ENCODE measurements at places on chromosomes 16 and 17.

DNA sequence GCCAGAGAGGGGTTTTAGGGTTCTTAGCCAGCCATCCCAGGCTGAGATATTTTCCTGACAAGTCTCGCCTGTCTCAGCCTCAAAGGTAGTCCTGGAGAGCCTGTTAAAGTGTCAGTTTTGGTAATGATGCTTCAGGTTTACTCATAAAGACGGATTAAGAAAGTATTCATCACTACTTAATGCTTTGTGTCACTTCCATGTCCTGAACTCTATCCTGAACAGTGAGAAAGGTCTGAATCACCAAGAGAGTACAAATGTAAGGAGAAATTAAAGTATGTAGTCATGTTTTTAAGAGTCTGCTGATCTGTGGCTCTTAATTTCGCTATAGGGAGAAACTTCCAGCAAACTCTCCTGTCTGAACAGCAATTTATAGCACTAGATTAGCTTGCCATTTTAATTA is 14.0 kb downstream of the RPGRIP1L start:
- DNase-seq: no peak

DNA sequence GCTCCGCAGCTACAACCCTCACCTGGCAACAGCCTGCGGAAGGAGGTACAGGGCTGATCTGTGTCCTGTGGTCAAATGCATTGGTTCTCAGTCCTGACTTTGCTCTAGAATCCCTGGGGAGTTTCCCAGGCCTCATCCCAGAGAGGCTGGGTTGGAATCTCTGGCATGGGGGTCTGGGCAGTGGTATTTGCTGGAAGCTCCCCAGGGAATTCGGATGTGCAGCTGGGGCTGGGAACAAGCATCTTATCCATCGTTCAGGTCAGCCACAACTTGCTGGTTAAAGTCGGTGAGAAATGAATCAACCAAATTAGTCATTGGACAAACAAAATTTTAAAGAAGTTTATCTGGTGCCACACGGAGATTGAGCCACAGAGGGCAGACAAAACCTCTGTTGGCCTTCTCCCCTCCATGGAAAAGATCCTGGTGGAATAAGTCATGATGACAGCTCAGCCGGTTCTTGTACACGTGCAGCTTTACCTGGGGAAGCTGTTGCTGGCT is 231.2 kb downstream of the FOXL1 start:
- no peak for DNase-seq

DNA sequence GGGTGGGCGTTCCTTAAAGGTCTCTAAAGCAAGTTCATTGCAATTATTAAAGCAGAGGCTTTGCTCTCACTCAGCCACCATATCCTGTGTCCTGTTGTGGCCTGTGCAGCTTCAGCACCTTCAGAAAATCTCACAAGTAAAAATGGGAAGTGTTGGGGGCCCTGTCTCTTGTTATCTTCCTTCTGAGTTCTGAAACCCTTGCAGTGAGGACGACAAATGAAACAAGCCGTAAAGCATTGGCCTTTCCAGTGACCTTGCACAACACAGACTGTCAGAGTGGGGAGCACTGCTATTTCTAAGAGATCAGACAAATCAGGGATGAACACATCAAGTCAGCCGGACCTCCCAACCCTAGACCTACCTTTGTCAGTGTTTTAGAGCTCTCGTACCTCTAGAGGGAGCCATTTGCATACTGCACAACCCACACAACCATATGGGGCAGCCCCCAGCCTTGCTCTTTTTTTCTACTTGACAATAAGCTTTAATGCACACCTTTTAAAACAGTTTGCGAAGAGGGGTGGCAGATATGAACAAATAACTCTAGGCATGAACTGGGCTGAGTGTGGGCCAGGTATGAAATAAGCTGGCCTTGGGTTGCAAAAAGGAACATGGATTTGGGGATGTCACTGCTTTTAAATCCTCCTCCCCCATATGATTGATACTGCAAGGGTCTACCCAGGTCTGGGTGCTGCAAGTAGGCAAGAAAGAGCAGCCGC is 89.8 kb downstream of the KATNIP start:
- DNase-seq: no peak

GRCh38 chr16:59324462-59324861 is 590.3 kb upstream of the GOT2 start:
- DNase-seq: no peak

DNA sequence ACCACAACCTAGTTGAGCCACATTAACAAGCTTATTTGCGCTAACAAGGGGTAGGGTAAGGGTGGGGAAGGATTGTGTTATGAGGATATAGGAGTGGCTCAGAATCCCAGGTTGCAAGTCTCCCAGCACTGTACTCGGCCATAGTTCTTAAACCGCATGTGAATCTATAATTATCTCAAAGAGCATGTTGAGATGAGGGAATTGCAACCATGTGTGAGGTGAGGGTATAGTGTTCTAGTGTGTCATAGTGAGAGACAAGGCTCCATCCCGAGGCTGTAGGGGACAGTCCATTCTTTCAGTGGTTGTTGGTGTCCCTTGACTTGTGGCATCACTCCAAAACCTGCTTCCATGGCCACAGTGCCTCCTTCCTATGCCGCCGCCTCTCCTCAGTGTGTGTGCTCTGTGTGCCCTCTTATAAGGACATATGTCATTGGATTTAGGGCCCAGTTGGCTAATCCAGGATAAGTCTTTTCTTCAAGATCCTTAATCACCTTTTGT is 22.7 kb upstream of the ATP5MC1 start:
- DNase-seq: no peak

DNA sequence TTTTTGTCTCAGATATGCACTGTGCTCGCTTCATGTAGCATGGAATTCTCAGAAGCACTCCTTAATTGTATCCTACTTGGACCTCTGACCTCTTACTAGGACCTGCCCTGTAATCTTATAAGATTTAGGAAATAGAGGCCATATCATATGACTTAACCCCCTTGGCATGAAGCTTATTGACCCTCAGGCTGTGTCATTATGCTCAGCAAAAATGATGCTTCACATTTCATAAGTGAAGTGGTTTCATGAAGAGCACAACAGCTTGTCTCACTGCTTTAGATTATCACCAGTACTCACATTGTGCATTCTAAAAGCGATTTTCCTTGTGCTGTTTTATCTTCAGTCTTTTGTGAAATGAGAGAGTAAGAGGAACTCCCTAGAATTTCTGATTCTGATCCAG is 6.4 kb downstream of the PHKB start:
- no peak for DNase-seq

DNA sequence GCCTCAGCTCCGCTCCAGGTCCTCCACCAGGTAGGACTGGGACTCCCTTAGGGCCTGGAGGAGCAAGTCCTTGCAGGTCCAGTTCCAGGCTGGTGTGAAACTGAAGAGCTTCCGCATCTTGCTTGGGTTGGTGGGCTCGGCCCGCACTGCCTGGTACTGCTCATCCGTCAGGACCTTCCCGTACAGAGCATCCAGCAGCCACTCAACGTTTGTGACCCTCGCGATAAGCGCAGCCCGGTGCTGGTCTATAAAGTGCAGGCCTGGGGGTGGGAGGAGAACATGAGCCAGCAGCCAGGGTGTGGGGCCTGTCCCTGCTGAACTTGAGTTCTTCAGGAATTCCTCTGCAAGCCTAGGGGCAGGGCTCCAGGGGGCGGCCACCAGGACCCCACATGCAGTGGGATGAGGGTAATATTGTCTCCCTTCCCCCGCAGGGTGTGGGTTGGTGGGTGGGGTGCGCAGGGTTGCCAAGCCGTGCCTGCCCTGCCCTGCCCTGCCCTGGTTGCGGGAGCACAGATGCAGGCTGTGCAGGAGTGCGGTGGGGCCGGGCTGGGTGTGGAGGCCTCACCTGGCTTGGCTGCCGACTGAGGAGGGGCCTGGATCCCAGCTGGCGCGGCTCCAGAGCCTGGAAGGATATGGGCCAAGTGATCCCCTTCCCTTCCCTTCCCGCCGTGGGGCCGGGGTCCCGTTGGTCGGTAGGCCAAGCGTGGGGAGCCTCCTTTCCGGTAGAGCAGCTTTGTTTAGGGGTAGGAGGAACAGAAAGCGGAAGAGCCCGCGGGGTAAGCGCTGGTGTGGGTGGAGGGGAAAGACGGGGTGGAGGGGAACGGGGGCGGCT is 762 bp downstream of the PYCARD start:
- DNase-seq: peak; percentile 54

DNA sequence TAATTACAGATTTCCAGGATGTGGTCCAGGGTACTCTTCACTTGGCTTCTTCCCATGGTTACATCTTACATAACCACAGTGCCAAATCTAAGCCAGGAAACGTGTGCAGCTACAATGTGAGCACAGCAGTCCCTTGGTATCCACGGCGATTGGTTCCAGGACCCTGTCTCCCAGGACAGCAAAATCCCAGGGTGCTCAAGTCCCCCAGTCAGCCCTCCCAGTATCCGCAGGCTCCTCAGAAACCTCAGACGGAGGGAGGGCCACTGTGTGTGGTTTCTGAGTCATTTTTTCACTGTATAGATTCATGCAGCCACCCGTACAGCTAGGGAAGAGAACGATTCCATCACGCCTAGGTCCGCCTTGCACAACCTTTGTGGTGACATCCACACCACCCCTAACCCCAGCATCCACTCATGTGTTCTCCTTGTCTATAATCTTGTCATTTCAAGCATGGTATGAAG is 11.1 kb upstream of the ATP2C2 start:
- peak; percentile 35 for DNase-seq

DNA sequence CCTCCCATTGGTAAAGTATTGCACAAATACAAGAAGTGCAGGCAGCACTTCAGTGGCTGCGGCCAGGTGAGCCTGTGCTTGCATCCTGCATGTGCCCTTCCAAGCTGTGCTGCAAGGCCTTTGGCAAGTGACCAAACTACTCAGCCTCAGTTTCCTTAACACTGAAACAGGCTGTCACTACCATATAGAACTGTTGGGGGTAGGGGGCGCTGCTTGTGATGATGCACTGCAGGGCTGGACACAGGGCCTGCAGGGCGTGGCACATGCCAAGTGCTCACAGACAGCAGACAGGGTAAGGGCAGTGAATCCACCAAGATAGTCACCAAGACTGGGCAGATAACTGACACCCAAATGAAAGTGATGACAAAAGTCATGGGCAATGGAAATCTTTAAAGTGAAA is 65.6 kb upstream of the SREBF1 start:
- no peak for DNase-seq

DNA sequence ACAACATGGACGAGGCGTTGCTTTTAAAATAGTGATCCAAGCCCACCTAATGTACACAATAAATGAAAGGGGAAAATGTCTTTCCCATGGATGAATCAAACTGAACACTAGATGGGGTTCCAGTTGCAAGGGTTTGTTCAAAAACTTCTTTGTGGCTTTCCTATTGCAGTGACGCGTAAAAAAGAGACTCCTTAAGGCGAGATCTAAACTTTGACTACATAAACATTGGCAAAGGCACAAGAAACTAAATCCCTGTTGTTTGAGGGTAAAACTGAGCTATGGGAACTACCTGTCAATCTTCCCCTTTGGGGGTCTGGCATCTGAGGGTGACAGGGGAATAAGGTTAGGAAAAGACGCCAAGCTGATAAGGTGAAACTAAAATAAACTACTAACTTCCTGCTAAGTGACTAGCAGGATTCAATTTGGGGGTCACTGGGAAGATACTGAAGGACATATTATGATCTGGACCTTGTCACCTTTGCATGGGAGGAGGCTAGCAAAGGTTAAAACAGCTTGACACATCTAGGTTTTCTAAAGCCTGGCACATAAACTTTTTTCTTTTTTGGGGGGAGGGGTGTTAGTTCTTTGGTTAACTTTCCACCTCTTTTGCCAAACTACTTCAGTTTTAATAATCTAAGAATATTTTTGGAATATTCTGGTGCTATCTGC is 4.7 kb downstream of the SALL1 start:
- no peak for DNase-seq

DNA sequence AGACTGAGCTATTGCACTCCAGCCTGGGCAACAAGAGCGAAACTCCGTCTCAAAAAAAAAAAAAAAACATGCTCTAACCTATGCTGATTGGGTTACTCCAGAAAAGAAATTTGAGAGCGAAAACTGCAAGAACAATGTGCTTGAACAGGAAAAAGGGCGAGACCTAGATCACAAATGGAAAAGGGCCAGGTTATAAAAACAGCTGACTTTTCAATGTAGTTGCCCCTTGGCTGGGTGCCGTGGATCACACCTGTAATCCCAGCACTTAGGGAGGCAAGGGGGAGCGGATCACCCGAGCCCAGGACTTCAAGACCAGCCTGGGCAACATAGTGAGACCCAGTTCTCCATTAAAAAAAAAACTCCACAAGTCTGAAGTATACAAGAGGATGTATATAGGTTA is 48.8 kb downstream of the MRM3 start:
- no peak for DNase-seq

DNA sequence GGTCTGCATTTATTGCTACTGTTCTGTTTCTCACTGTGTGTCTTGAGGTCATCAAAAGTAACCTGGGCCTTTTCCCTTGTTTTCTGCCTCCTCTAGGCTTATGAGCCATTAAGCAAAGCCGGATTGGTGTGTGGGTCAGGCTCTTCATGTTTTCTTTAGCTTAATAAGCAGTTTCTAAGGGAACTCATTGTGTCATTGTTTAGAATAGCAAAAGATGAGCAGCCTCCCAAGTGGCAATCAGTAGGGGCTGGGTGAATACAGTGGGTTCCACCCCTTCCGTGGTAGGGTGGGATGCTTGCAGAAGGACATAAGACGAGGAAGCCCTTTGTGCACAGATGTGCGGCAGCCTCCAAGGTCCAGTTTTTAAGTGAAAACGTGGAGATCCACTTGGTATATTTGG is 34.5 kb downstream of the ABCC1 start:
- no peak for DNase-seq

DNA sequence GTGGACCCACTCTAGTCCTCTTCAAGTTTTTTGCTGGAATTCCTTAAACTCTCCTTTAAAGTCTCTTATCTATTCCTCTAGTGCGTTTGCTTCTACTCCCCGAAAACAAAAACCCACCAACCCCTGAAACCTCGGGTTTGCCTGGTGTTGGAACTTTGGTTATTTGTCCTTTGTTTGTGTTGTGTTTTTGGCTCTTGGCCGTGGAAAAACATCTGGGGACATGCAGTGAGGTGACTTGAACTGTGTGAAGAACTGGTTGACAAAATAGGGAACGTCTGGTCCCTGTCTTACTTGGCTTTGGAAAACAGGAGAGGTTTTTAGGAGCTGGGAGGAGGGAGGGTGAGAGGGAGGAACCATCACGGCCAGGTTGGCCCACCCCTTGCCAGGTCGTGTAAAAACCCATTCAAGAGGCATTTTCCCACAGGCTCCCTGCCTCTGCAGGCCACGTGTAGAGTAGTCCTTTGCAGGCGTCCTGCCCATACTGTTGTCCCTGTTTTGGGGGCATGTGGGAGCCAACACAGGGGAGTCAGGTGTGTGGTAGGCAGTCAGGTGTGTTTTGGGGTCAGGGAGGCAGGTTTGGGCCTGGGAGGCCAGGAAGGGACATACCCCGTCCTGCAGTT is 169.3 kb downstream of the RAB11FIP4 start:
- no peak for DNase-seq

DNA sequence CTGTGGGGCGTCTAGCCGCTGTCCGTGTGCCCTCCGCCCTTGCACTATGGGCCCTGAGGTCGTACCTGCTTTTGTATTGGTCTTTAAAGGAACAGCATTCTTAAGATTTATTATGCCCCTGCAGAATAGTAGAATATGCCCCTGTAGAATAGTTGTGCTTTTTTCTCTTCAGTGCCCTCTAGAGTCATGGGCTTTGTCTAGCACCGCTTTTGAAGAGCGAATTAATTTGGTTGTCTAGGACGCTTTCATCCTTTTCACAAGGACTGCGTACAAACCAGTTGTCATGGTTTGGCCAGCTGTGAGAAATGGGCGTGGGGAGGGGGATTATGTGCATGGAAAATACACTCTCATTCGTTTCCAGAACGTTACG is 621 bp downstream of the CEP95 start:
- peak; percentile 49 for DNase-seq

GRCh38 chr17:64183815-64184214 is 53.9 kb upstream of the ERN1 start:
- peak; percentile 29 for DNase-seq

GRCh38 chr17:2222901-2223616 is 80.5 kb downstream of the SMG6 start:
- DNase-seq: peak; percentile 69

- no peak for DNase-seq
These were observed 5.6 kb upstream of the DCAF7 start for GRCh38 chr17:63544467-63545301.

All from CD4-positive, alpha-beta T cell treated with Interleukin-15 for 1 hour (primary cell).